Body of pancreas (tissue), 4 donors: ENCODE measurements at places on chromosomes 1 and 21.

GRCh38 chr1:243320224-243320623, 64.4 kb downstream of the SDCCAG8 start:
- DNase-seq: no peak

DNA sequence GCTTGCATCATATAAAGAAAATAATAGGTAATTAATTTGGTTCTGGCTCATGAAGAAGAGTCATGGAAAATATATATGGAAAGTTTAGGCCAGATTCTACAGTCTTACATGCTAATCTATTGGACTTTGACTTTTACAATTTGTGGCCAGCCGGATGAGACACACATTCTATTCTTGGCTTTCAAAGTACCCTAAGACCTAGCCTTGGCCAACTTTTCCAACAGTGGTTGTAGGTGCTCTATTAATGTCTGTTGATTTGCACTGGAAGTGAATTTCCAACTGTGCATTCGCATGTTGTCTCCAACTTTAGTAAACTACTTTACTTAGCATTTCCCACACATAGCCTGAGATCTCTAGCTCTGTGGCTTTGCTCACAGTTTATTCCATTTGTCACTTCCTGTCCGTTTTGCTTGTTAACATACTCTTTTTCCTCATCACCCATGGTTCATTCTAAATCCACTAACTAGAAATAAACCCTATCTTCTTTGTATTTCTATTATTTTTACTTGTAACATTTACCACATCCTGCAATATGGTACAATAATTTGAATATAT, 644.0 kb downstream of the PTPRC start:
- no peak for DNase-seq

- no peak for DNase-seq
These were observed 12.7 kb upstream of the SDHB start for GRCh38 chr1:17066361-17067068.

- no peak for DNase-seq
These were observed 22.3 kb downstream of the FMO2 start for GRCh38 chr1:171207377-171207776.

DNA sequence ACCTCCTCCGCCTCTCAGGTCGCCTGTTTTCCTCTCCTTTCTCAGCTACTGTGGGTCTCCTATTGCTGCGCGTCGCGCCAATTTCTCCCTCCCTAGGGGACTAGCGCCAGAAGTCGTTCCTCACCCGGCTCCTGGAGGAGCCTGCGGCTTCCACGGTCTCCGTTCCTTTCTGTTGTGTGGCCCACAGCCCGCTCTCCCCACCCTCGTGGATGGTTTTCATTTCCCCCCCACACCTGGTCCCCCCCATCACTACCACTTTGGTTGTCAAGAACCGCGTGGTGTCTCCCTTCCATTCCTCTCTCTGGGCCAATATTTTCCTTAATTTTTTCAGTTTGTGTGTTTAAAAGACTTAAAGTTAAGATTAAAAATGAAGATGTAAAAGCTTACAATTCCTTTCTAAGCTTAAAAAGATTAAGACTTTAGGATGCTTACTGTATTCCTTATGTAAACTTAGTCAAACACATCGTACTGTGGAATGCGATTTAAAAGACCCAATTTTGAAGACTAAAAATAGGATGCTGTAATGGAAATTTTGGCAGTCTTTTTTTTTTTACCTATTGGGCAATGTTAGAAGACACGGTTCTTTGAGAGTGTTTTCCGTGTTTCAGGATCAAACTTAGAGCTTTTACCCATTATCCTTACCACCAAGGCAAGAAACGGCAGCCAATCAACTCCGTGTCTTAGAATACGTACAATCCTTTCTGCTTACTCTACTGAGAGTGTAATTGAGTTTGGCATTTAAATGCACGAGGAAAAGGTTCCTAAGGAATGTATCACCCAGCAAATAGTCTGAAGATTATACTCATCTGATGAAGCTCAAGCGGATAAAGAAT, 773 bp downstream of the CNST start:
- no peak for DNase-seq
